ENCODE measurements at places on chromosomes 5 and 9.

- DNase-seq: no peak
Observed at GRCh38 chr5:132295505-132296411, 1.6 kb downstream of the SLC22A4 start.

- DNase-seq: no peak
Observed at GRCh38 chr5:10702040-10702629, 58.9 kb downstream of the DAP start.

DNA sequence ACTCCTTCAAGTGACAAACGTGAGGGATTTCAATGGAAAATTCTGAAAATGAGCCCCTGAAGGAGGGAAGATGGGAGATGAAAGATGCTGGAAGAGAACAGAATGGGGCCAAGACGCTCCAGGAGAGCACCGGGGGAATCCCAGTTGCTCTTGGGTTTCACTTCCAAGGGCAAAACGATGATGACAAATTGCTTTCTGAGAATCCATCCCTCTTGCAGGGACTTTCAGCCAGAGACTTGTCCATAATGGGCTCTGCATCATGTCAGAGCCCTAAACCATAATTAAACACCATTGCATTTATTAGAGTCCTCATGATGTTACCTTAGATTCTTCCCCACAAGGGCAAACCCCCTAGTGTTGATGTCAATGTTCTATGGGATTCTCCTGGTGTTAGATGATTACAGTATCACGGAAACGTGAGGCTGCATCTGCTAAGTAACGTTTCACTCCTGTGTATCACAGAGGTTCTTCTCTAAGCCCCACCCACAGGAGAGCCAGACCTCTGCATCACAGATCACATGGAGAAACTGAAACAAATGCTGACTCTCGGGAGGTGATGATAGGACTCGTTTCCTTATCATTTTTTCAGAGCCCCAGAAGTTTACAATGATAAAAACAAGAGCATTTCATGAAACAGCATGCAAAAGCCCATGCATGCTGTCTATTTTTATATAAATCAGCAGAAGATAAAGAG is 114.4 kb downstream of the TENT4A start:
- no peak for DNase-seq

DNA sequence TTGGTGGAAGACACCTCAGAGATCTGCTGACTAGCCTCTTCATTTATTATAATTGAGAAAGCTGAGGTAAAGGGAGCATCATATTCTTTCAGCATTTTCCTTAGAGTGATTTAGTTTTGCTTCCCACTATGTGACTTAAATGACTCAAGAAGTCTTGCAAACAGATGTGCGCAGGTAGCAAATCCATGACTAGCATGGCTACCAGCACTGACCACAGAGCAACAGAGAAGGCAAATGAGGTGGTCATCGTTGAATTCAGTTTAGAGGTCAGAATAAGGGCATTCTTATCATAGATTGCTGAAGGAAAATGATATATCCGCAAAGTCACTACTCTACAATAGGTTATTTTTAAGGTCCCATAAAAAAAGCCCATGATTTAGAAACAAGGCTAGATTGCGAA is 162.2 kb downstream of the PIK3R1 start:
- DNase-seq: no peak

DNA sequence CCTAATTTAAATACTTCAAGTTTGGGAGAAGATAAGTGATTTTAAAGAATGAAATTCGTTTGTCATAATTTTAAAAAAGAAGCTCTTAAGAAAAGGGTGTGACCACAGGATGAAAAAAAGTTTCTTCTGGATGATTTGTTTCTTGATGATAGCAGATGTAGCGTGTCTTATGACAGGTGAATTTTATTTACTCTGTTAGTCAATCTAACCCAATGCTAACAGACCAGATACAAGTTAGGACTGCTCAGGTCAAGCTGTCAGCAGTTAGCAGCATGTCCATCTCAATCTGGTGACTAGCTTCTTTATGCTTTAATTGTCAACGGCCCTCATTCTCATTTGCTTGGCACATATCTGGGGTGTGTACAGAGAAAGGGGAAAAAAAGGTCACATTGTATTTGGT is 456.0 kb downstream of the BNC2 start:
- DNase-seq: no peak

- DNase-seq: no peak
Observed at GRCh38 chr5:122439645-122440044, 127.6 kb downstream of the SNCAIP start.

GRCh38 chr5:73693573-73694061 is 67.6 kb downstream of the ARHGEF28 start:
- no peak for DNase-seq

- DNase-seq: peak; percentile 0
Observed at GRCh38 chr5:163565931-163566608, 60.7 kb downstream of the MAT2B start.

DNA sequence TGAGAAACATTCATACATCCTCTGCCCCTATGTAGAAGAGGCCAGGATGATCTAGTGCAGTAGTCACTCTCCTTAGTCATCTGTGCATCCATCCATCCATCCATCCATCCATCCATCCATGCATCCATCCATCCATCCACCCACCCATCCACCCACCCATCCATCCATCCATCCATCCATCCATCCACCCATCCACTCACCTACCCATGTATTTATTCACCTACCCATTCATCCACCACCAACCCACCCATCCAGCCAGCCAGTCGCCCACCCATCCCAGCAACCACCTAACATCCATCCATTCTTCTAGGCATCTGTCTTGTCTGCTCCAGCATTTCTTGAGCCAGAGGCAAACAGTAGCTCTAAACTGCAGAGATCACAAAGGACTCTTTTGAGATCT is 87.1 kb downstream of the MSX2 start:
- no peak for DNase-seq

DNA sequence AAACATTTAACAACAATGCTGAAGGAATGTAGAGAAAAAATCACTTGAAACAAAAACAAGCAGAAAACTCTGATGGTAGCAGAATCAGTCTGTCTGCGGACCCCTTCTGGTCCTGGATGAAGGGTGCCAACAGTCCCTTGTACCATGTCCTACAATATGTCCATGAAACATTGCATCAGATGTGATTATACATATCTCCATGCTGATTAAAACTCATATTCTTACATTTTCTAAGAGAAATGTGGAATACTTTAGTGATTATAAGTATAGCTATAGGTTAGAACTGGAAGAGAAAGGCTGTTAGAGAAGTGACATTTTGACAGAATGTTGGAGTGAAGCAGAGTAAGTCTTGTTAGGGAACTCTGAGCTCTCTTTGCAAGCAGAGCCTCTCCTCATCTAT is 286.1 kb downstream of the SH3GL2 start:
- no peak for DNase-seq

DNA sequence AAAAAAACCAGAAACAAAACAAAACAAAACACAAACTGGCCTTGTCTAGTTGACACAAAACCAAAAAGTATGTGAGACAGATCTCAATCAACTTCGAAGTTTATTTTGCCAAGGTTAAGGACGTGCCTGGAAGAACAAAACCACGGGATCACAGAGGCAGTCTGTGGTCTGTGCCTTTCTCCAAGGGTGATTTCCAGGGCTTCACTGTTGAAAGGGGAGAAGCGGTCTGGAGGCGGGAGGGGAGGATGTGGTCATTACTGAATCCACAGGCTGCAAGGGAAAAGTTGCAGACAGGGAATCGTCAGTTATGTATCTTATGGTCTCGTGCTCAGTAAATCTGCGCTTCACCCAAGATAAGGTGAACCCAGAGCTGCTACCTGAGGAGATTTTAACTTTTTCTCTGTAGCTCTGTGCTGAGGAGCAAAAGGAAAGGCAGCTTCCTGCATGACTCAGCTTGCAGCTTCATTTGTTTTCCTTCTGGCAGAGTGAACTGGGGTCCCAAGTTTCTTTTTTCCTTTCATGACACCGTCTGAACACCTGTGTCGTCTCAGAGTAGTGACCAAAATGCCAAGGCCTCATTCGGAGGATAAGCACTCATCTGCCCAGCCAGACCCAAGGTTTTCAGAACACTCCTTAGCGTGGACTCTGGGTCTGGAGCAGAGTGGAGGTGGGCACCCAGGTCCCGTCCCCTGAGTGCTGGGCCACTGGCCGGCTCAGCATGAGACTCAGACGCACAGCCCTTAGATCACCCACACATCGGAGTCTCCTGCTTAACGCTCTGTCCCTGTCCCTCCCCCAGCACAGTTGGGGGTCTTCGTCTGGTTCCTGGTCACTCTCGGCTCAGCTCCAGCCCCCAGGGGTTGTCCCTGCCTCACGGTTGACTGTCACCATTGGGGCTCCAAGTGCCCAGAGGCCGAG is 25.9 kb downstream of the ROPN1L start:
- DNase-seq: no peak

DNA sequence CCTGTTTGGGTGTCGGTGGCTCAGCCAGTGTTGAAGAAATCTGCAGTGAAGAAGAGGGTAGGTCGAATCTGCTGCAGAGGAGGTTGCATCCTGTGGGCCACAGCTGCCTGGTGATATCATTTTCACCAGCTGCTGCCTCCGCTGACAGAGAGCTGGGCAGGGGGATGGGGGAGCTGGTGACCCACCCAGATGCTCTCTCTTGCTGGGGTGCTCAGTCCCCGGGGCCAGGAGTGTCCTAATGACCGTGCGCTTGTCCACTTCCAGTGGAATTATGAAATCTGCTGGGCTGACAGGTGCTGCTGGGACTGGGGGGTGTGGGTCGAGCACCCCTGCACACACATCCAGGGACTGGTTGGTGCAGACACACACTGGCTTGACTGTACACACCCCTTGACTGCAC is 83.2 kb upstream of the IRX4 start:
- DNase-seq: no peak

GRCh38 chr9:6631207-6631512 is 14.4 kb downstream of the GLDC start:
- no peak for DNase-seq

- DNase-seq: no peak
Observed at GRCh38 chr5:125503946-125504345, 757.5 kb upstream of the ZNF608 start.

GRCh38 chr5:32013658-32014057 is 160.5 kb downstream of the GOLPH3 start:
- no peak for DNase-seq

- no peak for DNase-seq
Observed at GRCh38 chr5:39505363-39505762, 80.6 kb upstream of the DAB2 start.

- no peak for DNase-seq
Observed at GRCh38 chr9:73001860-73002259, 49.0 kb upstream of the ALDH1A1 start.

- no peak for DNase-seq
Observed at GRCh38 chr9:95460518-95461164, 56.1 kb downstream of the PTCH1 start.

GRCh38 chr5:107428303-107428813 is 242.4 kb downstream of the EFNA5 start:
- DNase-seq: no peak

DNA sequence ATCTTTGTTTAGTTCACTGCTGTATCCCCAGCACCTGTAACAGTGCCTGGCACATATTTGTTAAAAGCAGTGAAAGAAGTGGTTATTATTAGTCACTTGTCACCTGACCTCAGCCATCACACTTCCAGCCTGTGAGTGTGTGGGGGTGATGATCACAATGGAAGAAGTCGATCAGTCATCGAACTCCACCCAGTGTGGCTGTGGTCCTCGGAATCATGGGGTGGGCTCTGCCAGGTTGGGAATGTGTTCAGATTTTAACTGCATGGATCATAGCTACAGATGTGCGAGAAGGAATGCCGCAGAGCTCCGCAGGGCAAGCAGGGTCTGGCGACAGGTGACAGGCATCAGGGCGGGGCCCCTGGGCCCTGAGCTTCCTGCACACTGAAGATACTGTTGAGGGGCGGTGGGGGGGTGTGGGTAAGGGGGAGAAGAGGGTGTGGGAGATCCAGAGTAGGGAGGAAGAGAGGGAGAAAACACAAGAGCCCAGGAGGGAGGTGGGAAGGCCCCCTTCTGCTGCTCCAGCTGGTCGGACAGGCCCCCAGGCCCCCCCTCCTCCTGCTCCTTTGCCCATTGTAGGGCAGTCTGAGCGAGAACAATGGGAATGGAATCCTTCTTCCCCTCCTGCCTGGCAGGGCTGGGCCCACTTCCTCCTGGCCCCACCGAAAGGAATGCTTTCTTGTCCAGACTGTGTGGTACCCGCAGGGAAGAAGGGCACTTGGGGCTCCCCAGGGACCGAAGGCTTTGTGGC is 89.6 kb downstream of the SPRY4 start:
- no peak for DNase-seq

GRCh38 chr5:159712672-159713071 is 203.6 kb upstream of the ADRA1B start:
- DNase-seq: no peak

DNA sequence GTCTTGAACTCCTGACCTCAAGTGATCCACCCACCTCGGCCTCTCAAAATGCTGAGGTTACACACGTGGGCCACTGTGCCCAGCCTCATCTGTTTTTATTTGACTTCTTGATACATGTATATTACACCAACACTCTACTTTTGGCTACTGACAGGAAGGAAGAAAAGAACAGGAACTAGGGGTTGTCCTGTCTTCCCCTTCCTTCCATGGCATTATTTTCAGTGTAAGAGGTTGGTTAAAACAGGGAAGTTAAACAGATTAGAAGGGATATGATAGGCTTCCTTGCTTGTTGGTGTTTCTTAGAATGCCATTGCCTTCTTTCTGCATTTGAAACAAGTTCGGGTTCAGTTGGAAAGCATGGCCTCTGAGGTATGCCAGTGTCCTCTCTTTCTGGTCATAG is 312.8 kb downstream of the NDUFS4 start:
- DNase-seq: no peak

GRCh38 chr9:114303571-114303970 is 19.3 kb upstream of the ORM1 start:
- no peak for DNase-seq

- no peak for DNase-seq
Observed at GRCh38 chr9:93595461-93595860, 19.1 kb downstream of the PHF2 start.

- DNase-seq: no peak
Observed at GRCh38 chr5:55800924-55801323, 50.2 kb upstream of the IL31RA start.

DNA sequence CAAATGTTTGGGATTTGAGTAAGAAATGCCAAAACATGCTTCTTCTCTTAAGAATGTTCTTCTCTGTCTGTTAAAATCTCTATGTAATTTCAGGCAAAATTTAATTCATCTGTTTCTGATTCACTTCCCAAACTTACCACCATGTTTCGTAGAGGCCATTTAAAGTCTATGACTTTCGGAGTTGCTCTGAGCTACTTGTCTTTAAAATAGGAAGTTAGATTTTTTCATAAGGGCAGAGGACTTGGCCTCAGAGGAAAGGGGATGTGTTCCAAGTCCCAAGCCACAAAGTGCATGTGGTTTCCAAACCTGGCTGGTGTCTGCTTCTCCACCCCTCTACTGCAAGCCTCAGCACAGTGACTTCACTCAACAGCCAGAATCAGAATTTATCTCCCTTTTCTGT is 111.3 kb upstream of the ADRA1B start:
- DNase-seq: no peak

DNA sequence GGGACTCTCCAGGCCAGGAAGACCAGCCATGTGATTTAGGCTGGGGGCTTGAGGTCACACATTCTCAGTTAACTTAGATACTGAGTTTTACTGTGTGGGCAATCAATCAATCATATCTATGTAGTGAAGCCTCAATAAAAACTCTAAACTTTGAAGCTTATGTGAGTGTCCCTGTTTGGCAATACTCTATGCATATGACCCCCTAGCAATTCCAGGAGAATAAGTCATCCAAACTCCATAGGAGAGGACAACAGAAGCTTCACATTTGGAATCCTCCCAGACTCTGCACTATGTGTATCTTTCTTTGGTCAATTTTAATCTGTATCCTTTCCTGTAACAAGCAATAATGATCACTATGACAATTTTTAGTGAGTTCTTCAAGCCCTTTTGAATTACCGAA is 216.8 kb upstream of the RGMB start:
- no peak for DNase-seq
